Kidney epithelial cell (primary cell): ENCODE measurements at places on chromosomes 3 and 15. TPM values are rescaled to one million over a fixed set of nuclear protein-coding genes. Genes with fewer than 3 reads are reported as not detected.

SLC27A2 gene
- 7.8 and 7.9 TPM in 2 replicates for total RNA-seq

DNA sequence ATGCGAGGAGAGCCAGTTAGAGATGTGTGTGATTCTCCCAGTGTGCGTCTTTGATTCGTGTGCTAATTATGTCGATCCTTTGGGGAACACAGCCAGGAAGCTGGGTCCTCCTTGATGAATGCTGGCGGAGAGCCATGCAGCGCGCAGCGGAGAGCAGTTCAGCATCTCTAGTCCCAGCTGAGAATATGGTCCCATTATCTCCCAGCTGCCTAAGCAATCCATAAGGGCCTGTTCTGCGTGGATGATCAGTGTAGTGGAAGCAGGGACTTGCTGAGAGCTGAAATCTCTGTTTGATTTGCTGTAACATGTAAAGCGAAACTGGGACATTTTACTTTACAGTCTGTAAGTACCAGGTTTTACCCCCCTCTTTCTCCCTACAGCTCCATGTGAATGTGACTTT lies 412.7 kb downstream of the CNTN4 start:
- DNase-seq, result no peak

- DNase-seq, result no peak
These were observed 47.0 kb upstream of the SMAD3 start for GRCh38 chr15:67018441-67018840.

- DNase-seq, result no peak
These were observed 44.9 kb downstream of the FGF7 start for GRCh38 chr15:49467746-49468480.

DNA sequence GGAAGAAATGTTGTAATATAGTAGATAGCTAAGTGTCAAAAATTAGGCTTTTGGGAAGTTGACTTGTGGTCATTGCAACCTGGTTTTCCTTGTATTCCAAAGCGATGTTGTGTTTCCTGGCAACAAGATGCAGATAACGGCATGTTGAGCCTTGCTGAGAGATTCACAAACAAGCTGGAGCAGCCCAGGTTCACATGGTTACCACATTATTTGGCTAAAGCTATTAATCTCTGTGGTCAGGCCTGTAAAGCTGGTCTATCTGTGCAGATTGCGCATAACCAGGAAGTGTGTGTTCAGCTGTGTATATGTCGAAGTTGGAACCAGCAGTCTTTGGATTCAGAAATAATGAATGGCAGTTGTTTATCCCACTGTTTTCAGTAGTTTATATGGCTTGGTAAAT lies 6.6 kb downstream of the TIPARP start:
- DNase-seq, result peak; percentile 69

- no peak for DNase-seq
These were observed 150.3 kb downstream of the PLCL2 start for GRCh38 chr3:17035033-17035432.

DNA sequence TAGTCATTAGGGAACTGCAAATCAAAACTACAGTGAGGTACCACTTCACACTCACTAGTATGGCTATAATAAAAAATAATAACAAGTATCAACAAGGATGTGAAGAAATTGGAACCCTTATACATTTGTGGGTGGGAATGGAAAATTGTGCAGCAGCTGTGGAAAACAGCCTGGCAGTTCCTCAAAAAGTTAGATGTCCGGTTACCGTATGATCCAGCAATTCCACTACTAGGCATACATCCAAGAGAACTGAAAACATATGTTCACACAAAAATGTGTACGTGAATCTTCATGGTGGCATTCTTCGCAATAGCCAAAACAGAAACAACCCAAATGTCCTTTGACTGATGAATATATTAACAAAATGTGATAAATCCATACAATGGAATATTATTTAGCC lies 187.9 kb upstream of the LYSMD4 start:
- no peak for DNase-seq

COL8A1 gene
- total RNA-seq, result 24.4 TPM in 2 replicates

GRCh38 chr3:194537732-194538247 lies 51.0 kb upstream of the ATP13A3 start:
- peak; percentile 81 for DNase-seq

GRCh38 chr15:63600001-63600615 lies 2.9 kb downstream of the FBXL22 start:
- DNase-seq, result no peak

- DNase-seq, result no peak
These were observed at the start of gene HTR3E for GRCh38 chr3:184096811-184097383. HTR3E (plus strand) TSS chr3:184097064; CDS start chr3:184097530, 466 bp downstream.

CA12 gene
- total RNA-seq, result 2.9 and 4.3 TPM in 2 replicates

- DNase-seq, result no peak
These were observed 12.9 kb downstream of the KLF13 start for GRCh38 chr15:31339558-31339895.

CP gene
- 0.07 TPM in 1 of 2 replicates, not detected in the other for total RNA-seq

GOLGA8T gene
- 0.27 TPM in 1 of 2 replicates, not detected in the other for total RNA-seq

DNA sequence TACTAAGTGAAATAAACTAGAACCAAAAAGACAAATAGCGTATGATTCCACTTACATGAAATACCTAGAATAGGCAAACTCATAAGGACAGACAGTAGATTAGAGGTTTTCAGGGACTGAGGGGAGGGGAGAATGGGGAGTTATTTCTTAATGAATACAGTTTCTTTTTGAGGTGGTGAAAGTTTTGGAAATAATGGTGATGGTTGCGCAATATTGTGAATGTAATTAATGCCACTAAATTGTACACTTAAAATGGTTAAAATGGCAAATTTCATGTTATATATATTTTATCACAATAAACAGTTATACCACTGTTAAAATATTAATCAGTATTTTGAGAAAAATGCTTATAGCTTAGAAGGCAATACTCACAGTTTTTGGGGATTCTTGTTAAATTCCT lies 11.0 kb downstream of the UBE2E1 start:
- DNase-seq, result no peak

GRCh38 chr15:95475067-95475466 lies 855.4 kb upstream of the NR2F2 start:
- no peak for DNase-seq

VEPH1 gene
- total RNA-seq, result 9.0 and 26.0 TPM in 2 replicates

DNA sequence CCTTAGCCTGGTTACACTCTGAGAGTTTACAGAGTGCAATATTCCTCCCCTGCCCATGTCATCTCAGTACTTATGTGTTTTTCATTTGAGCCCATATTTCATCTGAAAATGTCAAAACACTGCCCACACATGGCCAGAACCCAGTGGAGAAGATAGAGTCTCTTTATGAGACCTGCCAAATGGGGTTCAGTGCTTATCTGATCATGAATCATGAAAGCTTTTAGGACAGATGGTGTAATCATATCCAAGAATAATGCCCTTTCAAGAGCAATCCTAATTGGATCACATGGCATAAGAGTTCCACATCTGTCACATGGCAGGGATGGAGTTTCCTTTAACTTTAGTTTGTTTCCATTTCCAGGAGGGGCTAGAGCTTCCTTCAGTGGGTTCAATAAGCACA lies 77.2 kb upstream of the AGBL1 start:
- no peak for DNase-seq

- no peak for DNase-seq
These were observed 668.3 kb upstream of the ZNF385D start for GRCh38 chr3:22419261-22419660.
